Right kidney (tissue), 9 donors: ENCODE measurements at places on chromosomes 4 and X.

DNA sequence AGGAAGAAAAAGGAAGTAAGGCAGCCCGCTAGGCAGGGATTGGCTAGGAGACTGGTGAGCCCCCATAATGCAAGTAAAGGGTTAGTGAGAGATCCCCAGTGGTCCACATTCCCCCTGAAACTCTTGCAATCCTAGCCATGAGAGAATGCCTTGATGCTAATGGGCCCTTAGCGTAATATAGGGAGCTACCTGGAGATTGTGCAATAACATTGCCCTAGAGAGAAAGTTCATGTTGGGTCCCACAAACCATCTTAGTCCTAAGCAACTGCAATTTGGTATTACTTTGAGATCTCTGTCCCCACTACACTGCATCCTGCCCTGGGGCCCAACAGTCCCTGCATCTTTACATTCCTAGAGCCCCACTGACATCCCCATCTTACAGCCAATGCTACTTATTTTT, 188.5 kb downstream of the KLHL4 start:
- no peak for DNase-seq

GRCh38 chr4:144645631-144646522, at the start of gene HHIP:
HHIP (plus strand) TSS chr4:144646156; CDS start chr4:144646676, 520 bp downstream.
- DNase-seq: peak; percentile 82

- DNase-seq: no peak
Observed at GRCh38 chr4:52052475-52052780, 1.3 kb downstream of the SPATA18 start.

DNA sequence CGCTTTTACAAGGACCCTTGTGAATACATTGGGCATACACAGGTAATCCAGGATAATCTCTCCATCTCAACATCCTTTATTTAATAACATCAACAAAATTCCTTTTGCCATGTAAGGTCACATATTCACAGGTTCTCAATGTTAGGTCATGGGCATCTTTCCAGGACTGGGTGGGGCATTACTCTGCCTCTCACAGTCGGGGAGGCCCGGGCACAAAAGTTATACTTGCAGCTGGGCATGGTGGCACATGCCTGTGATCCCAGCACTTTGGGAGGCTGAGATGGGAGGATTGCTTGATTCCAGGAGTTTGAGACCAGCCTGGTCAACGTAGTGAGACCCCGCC, 93.7 kb upstream of the AP1S2 start:
- no peak for DNase-seq

- no peak for DNase-seq
Observed at GRCh38 chr4:17189401-17189720, 290.9 kb upstream of the LDB2 start.

GRCh38 chr4:148962539-148963290, 520.5 kb upstream of the NR3C2 start:
- no peak for DNase-seq

- DNase-seq: no peak
Observed at GRCh38 chr4:23441530-23442069, 448.2 kb downstream of the PPARGC1A start.

GRCh38 chrX:71622576-71623450, 4.5 kb upstream of the CXCR3 start:
- peak; percentile 28 for DNase-seq

DNA sequence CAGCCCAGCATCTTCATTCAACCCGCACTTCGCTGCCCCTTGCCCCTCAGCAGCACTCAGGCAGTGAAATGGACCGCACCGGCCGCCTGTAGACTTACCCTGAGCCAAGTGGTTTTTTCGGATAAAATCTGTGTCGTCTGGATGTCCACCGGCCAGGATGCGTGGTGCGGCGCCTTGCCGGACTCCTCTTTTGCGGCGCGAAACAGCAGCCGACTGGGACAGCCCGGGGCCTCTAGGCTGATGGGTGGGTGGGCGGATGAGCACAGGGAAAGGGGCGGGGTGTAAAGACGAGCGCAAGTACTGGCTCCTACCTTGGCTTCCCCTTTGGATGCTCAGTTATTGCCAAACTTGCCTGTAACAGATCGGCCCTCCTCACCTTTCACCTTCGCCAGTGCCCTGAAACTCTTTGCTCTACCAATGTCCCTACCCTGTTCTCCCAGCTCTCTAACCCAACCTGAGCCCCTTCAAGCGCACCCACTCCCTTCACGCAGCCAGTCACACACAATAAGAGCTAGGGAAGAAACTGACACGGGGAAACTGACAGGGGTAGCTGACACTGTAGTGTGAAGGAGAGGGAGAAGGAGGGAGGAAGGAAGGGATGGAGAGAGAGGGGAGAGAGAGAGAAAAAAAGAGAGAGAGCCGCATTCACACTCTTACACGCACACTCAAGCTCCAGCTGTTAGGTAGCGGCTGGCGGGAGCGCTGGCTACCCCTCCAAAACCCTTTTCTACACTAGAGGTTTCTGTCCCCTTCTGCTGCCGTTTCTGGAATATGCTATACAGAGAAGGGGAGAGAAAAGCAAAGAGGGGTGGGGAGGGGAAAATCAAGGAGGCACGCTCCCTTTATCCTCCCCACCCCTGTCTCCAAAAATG, 559 bp downstream of the TRPC5 start:
- peak; percentile 31 for DNase-seq

- DNase-seq: no peak
Observed at GRCh38 chr4:121651597-121651996, 45.2 kb downstream of the ANXA5 start.

DNA sequence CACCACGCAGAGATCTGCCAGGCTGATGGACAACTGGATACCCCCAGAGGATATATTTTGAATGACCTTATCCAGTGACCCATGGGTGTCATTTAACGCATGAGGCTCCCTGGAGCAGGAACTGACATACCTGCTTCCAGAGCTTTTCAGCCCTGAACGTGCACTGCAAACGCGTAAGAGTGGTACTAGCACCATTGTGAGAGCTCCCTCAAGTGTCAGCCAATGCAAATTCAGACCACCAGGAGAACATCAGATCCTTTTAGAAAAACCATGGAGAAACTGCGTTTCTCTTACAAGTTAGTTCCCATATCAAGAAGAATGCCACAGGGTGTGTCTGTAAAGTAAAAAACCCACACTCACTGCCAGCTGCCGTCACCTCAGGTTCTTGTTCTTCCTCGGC, 7.3 kb downstream of the TREX2 start:
- no peak for DNase-seq

DNA sequence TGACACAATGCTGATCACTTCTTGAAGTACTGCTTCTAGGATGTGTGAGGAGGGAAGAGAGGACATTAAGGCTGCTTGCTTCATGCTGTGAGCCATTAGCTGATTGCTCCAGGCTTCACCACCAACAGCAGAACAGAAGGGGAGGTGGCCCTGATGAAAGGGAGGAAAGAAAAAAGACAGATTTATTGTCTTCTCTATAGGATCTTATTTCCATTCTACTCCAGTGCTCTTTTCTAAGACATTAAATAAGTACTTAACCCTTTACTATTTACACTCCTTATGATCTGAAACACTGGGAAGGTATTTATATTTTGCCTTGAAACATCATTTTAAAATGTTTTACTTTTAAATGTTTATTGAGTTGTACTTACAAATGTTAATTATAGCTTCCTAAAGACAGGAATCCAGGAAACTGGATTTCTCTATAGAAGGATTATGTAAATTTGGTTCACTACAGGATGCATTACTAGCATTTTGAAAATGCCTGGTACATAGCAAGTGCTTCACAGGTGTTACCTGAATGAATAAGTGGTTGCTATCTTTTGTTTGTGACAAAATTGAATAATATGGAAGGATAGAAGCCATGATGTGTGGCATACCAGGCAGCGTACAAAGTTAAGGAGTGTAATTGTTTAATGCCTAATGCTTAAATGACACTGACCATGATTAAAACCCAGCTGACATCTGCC, 680.9 kb upstream of the ATOH1 start:
- DNase-seq: no peak

DNA sequence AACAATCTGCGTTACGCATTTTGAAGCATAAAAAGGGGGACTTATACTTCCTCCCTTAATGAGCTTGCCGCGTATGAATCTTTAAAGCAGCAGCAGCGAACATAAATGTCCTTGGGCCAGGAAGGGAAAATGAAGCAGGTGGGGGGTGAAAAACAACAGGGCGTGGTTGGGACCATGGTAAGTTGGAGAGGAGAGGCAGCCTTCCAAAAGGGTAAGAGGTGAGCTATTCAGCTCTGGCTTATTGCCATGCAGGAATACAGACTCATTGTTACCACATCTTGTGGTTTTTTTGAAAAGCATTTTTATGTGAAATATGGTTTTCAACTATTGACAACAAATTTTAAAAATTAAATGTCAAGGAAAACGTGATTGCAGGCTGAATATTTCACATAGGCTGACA, 710.7 kb upstream of the FAM241A start:
- no peak for DNase-seq

DNA sequence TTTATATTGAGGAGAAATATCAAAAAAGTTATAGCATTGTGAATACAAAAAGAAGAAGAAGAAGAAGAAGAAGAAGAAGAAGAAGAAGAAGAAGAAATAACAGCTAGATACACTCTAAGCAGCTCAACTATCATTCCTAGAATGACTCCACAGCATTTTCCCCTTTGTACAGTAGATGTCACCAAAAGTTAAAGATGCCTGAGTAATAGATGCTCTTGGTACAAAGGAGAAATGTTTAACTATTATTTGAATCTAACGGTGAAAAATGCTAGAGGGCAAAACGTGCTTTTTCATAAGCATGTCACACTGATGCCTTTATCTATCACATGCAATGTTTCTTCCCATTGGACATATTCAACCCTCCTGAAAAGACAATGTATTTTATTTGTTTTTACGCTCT, 178.4 kb upstream of the GPRIN3 start:
- no peak for DNase-seq

GRCh38 chrX:141142946-141143345, 34.0 kb downstream of the LDOC1 start:
- no peak for DNase-seq

DNA sequence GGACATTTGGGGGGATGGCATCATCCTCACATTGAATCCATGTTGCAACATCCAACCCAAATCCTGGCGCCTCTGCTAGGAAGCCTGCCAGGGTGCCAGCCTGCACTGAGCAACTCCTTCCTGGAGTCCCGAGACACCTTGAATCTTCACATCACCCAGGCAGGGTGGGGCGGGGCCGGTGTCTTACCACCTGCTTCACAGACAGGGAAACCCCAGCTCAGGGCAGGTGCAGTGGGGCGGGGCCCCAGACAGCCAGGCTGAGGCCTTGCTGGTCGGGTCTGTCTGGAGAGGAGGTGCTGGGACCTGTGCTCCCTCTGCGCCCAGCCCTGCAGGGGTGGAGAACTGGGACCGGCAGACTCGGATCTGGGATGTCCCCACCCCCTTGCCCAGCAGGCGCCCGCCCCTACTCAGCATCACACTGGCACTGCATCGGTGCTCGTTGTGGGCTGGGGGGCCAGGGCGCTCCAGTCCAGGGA, 31.5 kb upstream of the HTRA3 start:
- DNase-seq: no peak

DNA sequence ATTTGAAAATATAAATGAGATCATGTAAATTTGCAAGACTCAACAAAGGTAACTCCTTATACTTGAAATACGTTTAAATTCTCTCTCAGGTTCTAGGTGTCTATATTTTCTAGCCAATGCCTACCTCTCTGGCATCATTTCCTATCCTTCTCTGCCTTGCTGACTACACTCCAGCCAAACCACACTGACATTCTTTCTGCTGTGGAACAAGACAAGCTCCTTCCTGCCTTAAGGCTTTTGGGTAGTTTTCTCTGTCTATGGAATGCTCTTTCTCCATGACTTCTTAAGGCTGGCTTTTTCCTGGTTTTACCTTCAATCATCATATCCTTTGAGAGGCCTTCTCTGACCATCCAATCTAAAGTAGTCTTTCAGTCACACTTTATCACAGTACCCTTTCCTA, 201.0 kb downstream of the SPRY1 start:
- no peak for DNase-seq

DNA sequence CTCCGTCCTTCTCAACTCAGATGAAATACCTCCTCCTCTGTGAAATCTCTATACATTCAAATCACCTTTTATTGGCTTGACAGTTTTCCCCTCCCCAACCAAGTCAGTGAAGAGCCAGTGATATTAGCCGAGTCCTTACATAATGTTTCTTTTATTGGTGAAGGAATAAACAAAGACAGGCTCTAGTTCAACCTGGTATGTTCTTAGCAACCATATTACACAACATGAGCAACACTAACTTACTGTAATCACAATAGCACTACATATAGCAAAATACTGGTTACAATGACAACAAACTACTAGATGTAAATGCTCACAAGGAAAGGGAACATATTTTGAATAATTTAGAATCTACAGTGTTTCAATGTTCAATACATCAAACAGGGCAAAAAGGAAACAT, 19.9 kb downstream of the DHX15 start:
- DNase-seq: no peak

GRCh38 chrX:31847773-31848172, 775.9 kb upstream of the FTHL17 start:
- no peak for DNase-seq

DNA sequence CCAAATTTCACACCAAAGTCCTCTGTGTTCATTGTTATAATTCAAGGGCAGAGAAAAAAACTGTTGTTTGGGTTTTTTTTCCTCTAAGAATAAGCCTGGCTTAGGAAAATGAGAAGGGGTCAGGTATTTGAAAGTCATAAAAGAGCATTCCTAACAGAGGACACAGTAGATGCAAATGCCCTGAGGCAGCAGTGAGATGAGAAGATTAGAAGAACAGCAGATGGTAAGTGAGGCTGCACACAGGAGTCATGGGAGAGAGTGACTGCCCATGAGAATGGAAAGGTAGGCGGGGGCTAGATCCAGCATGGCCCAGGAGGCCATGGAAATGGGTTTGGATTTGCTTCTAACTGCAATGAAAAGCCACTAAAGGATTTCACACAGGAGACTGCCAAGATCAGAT, 107.5 kb upstream of the RBPJ start:
- DNase-seq: no peak

- no peak for DNase-seq
Observed at GRCh38 chr4:128649575-128650205, 159.8 kb upstream of the JADE1 start.
